ENCODE measurements at places on chromosomes 6 and 20.

DNA sequence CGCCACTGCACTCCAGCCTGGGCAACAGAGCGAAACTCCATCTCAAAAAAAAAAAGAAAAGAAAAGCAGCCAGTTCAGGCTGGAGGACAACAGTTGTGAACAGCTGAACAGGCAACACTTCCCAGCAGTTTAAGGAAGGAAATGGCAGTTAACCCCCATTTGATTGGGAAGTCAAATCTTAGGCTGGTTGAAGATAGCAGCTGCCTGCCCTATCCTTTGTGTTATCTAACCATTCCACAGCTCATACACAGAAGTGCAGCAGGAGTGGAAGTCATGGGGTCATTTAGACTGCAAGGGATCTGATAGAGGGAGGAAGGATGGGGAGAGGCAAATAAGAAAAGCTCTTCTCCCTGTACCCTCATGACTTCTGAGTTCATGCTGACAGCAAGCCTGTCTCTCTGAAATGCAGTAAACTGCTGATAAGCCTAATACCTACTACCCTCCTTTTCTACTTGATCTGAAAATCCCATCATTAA is 35.3 kb downstream of the KCTD20 start:
- no peak for DNase-seq

DNA sequence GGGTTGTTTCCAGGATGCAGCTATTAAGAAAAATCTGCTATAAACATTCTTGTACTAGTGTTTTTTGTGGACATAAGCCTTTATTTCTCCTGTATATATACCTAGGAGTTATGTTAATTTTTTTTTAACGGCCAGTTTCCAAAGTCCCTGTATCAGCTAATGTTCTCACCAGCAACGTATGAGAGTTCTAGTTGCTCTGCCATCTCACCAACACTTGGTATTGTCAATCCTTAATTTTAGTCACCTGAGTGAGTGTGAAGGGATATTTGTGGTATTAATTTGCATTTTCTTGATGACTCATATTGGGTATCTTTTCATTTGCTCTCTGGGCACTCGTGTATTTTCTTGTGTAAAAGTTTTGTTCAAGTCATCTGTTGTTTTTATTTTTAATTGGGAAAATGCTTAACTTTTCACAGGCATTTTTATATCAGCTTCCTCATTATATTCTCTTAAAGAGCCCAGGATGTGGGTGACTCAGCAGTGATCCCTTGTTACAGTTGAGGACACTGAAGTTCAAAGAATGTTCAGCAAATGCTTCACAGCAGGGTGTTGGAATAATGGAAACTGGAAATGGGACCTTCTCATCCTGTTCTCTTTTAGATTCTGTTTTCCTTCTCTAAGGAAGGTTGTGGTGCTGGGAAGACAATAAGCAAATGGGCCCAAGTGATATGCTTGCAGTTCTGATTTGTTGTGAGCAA is 211.7 kb upstream of the PRND start:
- no peak for DNase-seq

DNA sequence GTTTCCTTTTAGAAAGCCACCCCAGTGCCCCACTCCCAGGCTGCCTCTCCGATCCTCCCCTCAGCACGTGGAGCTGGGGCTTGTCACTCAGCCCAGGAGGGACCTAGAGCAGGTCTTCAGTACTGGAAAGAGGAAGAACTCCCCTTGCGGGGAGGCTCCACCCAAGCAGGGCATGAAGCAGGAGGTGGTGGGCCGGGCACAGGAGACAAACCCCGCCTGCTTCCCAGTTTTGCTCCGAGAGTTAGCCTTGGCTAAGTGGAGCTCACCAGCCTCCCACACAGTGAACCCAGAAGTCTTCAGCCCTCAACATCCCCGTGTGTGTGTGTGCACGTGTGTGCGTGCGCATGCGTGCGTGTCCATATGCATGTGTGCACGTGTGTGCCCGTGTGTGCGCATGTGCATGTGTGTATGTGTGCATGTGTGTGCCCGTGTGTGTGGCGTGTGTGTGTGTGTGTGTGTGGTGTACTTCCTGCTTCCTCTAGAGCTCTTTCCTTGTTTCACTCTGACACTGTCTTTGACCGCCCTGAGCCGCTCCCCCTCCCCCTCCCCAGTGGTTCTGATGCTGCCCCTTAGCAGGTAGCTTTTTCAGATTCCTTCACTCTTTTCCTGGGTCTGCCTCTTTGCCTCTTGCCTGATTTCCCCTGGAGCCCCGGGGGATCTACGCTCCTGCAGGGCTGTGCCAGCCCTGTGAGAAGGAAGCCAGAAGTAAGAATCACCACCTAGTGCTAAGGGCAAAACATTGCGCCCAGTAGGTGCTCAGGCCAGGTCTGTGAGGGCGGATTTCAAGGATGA is 239.8 kb downstream of the CDC5L start:
- peak; percentile 70 for DNase-seq

DNA sequence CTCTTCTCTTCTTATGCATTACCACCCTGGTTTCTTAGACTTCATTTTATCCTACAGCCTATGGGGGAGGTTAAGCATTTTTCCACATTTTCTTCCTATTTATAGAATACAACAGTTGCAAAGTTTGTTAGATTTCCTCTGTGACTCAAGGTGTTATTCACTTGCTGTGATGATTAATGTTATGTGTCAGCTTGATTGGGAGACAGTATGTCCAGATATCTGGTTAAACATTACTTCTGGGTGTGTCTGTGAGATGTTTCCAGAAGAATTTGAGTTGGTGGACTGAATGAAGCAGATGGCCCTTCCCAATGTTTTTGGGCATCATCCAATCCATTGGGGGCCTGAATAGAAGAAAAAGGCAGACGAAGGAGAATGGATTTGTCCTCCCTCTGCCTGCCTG is 131.3 kb downstream of the C6orf118 start:
- no peak for DNase-seq

DNA sequence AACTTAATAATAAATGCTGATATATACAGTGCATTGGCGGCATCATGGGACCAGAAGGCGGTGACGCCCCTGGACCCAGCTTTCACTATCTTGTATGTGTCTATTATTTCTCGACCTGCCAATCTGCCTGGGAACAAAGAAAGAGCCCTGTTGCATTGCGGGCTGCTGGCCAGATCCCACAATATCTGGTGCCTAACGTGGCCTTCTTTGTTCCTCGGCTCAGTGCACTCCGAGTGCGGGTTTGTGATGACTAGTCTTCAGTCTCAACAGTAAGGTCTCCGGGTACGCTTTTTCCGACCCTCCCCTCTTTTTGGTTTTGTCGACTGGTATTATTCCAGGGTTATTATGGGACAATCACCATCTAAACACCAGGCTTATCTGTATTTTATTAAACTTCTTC is 291.5 kb downstream of the TBC1D32 start:
- no peak for DNase-seq
